ENCODE measurements at places on chromosomes 7 and 10.

DNA sequence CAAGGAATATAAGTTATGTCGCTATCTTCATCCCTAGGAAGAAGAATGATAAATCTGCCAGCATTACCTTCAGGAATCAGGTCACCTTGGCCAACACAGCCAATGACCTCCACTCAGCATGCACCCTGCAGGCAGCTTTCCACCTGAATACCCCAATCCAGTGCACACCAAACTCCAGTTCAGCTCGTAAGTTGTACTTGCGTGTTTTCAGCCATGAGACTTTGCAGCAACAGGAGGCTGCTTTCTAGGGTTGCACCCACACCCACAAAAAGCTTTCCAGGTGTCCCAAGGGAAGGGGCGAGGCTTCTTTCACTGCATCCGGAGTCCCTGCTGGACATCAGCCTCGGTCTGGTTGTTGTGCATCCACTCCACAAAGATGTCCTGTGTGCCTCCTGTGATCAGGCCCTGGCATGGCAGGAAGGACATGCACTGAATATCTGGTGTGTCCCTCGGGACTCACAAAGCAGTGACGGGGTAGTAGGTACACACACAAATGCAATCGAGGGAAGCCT, 282.9 kb downstream of the GRID1 start:
- DNase-seq = no peak

DNA sequence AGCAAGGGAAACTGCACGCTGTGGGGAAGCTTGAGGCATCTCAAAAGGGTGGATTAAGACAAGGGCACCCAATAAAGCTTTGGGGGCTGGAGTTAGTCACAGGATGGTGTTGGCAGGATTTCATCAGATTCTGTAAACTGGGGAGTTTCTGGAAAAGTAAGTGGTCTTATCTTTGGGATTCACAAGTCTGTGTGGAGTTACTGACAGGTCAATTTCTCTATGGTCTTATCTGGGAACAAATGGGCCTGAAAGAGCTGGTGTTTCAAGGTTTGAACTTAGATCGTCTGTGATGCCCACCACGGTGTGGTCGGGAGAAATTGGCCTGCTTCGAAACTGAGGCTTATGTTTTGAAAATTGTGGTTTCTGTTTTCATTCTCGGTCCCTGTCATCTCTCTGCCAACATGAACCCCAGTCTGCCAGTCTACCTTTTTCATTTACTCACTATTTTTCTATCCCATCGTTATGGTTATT, 23.8 kb upstream of the AOAH start:
- DNase-seq = peak; percentile 33

DNA sequence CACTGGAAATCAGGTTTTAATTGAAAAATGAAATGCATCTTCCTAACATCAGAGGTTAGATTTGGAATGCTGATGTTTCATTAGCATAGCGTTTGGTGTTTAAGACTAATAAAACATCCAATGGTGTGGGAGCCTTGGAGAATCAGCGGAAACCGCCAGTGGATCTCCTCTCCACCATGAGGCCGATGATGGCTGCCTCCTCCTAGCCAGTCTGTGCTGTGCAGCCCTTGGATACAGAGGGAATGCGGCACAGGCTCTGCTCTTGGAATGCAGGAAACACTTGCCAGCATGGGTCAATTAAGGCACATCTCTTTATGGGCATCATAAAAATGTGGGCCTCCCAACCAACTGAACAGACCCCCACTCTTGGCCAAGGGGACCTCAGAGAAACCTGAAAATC, 259.9 kb downstream of the GLRX3 start:
- no peak for DNase-seq

GRCh38 chr10:33434933-33435332, 100.5 kb upstream of the NRP1 start:
- no peak for DNase-seq

GRCh38 chr10:72204296-72204695, 11.5 kb upstream of the ANAPC16 start:
- no peak for DNase-seq

- no peak for DNase-seq
These were observed 30.5 kb downstream of the RGS10 start for GRCh38 chr10:119511828-119512515.

Data from immature natural killer cell (primary cell).